Lung (tissue), 17 donors: ENCODE measurements at places on chromosomes 6 and 20. TPM values are rescaled to one million over a fixed set of nuclear protein-coding genes. Genes with fewer than 3 reads are reported as not detected.

SLC17A3 gene
- polyA plus RNA-seq: not detected

MICB gene
- polyA plus RNA-seq: 3.8 TPM

CNR1 gene
- polyA plus RNA-seq: 3.5 TPM

DNA sequence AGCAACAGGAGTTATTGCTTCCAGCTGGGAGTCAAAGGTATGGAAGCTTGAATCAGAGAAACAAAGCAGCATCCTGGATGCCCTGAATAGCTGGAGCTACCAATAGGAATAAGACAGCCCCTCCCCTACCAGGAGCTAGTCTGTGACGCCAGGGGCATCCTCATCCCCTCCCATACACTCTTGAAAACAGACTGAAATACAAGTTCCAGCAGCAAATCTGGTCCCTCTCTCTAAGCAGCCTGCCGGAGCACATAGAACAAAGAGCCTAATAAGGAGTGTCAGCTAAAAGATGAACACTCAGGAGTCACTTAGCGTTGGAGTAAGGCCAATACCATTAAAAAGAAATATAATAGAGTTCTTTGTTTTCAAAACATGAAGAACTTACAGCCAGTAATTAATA, 25.6 kb downstream of the FILIP1 start:
- peak; percentile 62 for DNase-seq

DNA sequence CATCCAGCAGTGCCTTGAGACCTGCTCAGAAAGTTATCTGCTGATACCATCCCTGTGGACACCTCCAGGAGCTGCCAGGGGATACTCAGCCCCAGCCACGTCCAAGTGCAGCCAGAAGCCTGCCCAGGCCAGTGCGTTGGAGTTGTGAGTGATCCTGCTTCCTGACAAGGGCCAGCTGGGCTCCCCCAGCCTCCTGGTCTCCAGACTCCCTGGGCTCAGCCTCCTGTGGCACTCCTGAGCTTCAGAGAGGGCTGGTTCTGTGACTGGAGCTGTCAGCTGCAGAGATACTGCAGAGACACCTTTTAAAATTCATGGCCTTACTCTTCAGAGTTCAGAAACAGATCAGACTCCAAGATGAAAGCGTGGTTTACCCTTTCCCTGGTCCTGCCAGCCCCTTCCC, 515.9 kb downstream of the CD83 start:
- no peak for DNase-seq

GRCh38 chr6:67897998-67898607, 737.0 kb upstream of the ADGRB3 start:
- no peak for DNase-seq

GRCh38 chr6:105991561-105992314, 94.4 kb upstream of the PRDM1 start:
- no peak for DNase-seq

DNA sequence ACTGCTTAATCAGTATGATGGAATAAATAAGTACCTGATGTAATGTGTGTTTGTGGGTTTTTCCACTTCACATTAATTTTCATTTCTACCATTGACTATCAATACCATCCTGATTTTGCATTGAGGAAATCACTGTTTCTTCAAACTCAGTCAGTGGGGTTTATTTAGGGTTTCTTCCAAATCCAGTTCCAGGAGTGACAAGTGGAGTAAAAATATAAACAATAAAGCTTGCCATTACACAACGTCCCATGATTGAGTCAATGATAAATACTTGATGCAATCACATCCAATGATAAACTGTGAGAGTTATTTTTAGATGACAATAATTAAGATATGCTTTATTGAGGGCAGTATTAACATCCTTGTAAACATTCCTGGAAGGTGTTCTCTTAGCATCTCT, 1037.4 kb upstream of the GJE1 start:
- no peak for DNase-seq

FHL5 gene
- polyA plus RNA-seq: 5.4 TPM

DNA sequence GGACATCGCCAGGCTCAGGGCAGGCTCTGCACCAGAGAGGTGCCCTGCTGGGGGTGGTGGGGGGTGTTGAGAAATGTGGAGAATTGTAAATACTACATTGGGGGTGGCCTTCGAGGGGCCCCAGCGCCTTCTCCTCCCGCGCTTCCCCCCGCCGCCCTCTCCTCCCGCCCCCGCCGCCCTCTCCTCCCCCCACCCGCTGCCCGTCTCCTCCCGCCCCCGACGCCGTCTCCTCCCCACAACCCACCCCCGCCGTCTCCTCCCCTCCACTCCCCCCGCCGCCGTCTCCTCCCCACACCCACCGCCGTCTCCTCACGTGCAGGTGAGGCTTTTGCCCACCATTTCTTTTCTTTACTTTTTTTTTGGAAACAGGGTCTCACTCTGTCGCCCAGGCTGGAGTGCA, 1.5 kb upstream of the SRMS start:
- no peak for DNase-seq

- DNase-seq: no peak
Observed at GRCh38 chr20:10883166-10883565, 209.4 kb upstream of the JAG1 start.

DNA sequence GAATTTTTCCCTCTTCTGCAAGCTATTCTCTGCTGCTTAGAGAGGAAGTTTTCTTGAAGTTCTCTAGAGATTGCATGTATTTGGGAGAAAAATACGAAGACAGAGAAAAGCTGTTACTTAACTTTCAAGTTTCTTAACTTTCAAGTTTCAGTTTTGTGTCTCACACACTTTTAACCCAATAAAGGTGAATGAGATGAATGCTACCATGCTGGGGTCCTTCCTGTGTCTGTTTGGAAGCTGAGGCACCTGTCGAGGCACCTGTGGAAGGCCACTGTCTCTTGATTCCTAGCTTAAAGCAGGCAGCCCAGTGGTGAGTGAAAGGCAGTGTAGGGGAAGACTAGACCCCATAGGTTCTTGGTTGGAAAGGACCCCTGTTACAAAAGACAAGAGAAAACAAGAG, 372.8 kb upstream of the JARID2 start:
- no peak for DNase-seq

CST3 gene
- 557 TPM for polyA plus RNA-seq

DNA sequence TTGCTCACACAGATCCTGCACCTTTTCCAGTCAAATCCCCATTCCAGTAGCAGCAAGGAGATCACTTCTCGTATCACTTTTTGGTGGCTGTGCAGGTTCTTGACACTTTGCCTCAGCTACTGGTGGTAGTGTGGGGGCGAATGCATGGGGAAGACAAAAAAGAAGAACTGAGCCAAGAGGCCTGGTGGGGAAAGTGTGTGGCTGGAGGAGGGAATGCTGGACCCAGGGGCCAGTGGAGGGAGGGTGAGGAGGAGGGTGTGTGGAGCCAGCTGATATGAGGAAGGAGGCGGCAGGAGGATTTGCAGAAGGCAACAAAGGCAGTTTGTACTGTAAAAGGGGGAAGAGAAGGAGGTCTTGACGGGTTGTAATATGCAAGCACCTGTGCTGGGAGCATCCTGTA, 15.7 kb upstream of the HLA-C start:
- DNase-seq: no peak

GRCh38 chr6:132734694-132735236, 20.9 kb upstream of the VNN1 start:
- DNase-seq: peak; percentile 17

- no peak for DNase-seq
Observed at GRCh38 chr6:44021589-44022295, 105.5 kb downstream of the MRPL14 start.

- no peak for DNase-seq
Observed at GRCh38 chr20:858011-858410, 24.5 kb downstream of the FAM110A start.

- DNase-seq: peak; percentile 48
Observed at GRCh38 chr6:87699576-87699975, 2.5 kb downstream of the AKIRIN2 start.

GRCh38 chr6:96211341-96211740, 195.6 kb downstream of the FUT9 start:
- DNase-seq: no peak

OR12D1 gene
- polyA plus RNA-seq: not detected

TRIM31 gene
- 1.4 TPM for polyA plus RNA-seq

DNA sequence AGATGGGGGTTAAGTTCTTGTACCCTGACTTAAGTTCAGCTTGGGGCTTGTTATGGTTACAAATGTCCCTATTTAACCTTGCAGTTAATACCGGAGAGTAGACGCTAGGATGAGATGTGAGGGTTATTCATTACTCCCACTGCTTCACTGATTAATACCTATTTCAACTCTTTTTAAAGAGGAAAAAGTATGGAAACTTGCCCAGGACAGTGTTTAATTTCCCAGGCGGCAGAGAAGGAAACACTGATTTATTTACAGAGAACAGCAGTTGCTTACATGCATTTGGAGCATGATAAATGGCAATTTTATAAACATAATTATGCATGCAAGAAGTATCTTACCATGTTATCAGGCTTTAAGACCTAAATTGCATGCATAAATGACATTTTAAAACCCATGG, 137.7 kb downstream of the RCAN2 start:
- no peak for DNase-seq

MAS1 gene
- 0.01 TPM for polyA plus RNA-seq

NRSN1 gene
- not detected for polyA plus RNA-seq

DDX39B gene
- polyA plus RNA-seq: 318 TPM

FAM83B gene
- polyA plus RNA-seq: 0.13 TPM

GRCh38 chr20:1255675-1256074, 10.4 kb upstream of the SNPH start:
- DNase-seq: no peak

DNA sequence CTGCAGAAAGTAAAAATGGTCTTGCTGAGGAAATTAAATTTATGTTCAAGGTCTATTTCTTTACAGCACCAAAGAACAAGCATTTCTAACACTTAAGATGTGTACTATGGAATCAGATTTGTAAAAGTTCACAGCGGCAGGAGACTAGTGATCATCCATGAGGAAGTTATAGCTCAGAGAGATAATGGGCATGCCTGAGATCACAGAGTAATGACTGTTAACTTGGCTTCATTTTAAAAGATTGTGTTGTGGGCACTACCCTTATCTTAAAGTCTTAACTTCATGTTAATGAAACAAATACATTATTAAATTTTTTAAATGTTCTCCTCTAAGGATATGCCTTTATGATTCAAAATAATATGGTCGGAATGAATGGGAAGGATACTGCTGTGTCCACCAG, 168.6 kb downstream of the GMPR start:
- DNase-seq: no peak

CCHCR1 gene
- 11.0 TPM for polyA plus RNA-seq

DNA sequence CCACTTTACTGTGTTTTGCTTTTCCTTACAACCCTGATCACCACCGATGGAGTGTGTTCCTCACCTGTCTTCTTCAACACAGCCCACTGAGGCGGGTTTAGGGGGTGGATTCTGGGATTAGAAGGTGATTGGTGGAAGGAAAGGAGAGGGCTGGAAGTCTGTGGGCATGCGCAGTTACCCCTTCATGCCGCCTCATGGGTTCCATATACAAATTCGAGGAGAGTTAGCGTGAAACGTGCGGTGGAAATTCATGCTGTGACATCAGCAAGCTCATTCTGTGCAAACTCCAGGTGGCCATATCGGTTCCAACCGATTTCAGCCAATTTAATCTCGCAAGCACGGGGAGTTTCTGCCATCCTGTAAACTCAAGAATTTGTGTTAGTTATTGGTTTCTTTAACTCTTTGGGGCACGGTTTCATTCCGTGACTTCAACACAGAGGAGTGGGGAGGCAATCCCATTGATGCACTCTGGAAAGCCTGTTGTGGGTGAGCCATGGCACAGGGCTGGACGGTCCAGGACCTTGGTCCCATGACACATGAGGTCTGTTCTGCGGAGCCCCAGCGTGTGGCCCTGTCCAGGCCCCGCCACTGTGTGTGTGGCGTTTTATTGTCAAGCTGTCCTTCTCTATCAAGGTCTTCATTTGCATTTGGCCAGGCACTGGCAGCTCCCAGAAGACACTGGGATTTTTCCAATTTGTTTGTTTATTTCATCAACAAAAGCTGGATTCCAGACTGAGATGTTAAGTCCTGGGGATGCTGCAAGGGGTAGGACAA, 482.8 kb upstream of the SULF2 start:
- no peak for DNase-seq

TUBB2B gene
- polyA plus RNA-seq: 2.4 TPM

RAET1L gene
- polyA plus RNA-seq: not detected

NOX3 gene
- polyA plus RNA-seq: not detected

GRCh38 chr6:18763086-18763485, 375.9 kb downstream of the RNF144B start:
- DNase-seq: no peak

GRCh38 chr20:1881240-1881835, 13.9 kb upstream of the SIRPA start:
- no peak for DNase-seq

- peak; percentile 51 for DNase-seq
Observed at GRCh38 chr6:167485186-167485978, 160.5 kb downstream of the TTLL2 start.

GRCh38 chr6:38512211-38512610, 127.5 kb downstream of the BTBD9 start:
- DNase-seq: no peak

GRCh38 chr20:32749914-32750637, 6.8 kb upstream of the COMMD7 start:
- DNase-seq: peak; percentile 3

RNF182 gene
- 1.5 TPM for polyA plus RNA-seq

- DNase-seq: no peak
Observed at GRCh38 chr6:139904158-139904533, 529.7 kb upstream of the CITED2 start.

TBX18 gene
- polyA plus RNA-seq: 0.05 TPM

TRERF1 gene
- 1.8 TPM for polyA plus RNA-seq

DNA sequence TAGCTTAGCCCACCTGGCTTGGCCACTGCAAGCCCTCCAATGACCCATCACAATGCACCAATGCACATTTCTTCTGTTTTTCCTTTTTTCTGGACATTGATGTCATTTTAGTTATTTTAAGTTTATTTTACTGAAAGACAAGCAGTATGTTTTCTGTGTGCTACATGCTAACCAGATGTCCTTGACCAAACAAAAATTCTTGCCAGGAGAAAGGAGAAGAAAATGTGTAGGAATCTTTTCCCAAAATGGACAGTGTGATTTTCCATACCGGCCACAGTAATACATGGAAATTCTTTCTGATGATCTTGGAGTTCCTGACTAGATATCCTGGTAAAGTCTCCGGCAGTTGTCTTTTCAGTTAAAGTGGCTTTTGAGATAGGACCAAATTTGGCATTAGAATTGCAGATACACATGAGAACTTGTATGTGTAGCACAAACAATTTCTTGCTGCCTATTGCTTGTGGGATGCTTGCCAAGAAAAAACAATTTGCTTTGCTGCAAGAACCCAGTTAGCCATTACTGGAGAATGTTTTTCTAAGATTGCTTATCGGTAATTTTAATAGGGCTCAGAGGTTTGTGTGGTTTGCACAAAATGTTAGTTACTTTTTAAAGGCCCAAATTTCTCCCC, 696.5 kb upstream of the CITED2 start:
- DNase-seq: peak; percentile 39

MOXD1 gene
- 4.6 TPM for polyA plus RNA-seq

TAGAP gene
- 1.7 TPM for polyA plus RNA-seq

DNA sequence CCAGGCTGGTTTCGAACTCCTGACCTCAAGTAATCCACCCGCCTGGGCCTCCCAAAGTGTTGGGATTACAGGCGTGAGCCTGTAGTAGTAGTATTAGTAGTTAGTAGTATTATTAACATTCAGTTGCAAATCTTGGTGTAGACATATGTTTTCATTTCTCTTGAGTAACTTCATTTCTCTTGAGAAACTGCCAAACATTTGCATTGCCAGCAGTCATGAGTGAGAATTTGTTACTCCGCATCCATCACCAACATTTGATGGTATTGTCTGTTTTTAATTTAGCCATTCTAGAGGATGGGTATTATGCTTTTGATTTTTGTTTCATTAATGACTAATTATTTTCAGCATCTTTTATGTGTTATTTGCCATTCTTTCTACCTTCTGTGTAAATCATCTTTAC, 1.5 kb upstream of the ERVFRD-1 start:
- no peak for DNase-seq

GRCh38 chr6:145260484-145261175, 474.7 kb downstream of the EPM2A start:
- DNase-seq: peak; percentile 81

CLPSL1 gene
- not detected for polyA plus RNA-seq

ENPP1 gene
- polyA plus RNA-seq: 0.47 TPM
